ENCODE measurements at places on chromosomes 13 and 19.
A peak's percentile ranks its signal among the peaks of the same experiment; 100 is the strongest.

GRCh38 chr19:51012661-51013190 is 6.8 kb downstream of the KLK10 start:
- DNase-seq: no peak

DNA sequence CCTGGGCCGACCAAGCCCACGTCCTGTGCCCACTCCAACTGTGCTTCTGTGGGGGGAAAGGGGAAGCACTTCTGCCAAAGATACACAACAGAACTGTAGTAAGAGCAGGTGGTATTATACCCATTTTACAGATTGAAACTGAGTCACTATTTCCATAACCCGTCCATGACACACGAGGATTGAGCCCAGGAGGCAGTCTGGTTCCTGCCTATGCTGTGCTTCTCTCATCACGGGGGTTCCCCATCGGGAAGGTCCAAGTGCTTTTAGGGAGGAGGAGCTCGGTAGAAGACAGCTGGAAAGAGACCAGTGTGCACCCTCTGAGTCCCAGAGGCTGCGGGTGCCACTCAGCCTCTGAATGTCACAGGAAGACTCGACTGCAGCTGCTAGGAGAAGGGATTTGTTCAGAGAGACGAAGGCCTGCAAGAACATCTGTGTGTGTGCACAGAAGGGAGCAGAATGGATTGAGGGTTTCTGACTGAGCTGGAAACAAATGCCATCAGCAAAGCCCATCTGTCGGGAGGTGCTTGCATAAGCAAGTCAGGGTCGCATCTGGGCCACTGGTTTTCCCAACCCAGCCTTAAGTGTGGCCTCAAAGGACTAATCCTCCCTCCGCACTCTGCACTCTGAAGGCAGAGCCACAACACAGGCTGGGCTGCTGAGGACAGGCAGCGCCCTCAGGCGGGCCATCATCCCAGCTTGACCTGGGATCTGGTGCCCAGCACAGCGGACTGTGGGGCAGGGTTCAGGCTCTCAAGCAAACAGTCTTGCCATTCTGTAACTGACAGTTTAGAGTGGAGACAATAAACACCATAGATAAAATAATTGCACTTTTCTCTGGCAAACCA is 150.0 kb downstream of the DPF1 start:
- no peak for DNase-seq

DNA sequence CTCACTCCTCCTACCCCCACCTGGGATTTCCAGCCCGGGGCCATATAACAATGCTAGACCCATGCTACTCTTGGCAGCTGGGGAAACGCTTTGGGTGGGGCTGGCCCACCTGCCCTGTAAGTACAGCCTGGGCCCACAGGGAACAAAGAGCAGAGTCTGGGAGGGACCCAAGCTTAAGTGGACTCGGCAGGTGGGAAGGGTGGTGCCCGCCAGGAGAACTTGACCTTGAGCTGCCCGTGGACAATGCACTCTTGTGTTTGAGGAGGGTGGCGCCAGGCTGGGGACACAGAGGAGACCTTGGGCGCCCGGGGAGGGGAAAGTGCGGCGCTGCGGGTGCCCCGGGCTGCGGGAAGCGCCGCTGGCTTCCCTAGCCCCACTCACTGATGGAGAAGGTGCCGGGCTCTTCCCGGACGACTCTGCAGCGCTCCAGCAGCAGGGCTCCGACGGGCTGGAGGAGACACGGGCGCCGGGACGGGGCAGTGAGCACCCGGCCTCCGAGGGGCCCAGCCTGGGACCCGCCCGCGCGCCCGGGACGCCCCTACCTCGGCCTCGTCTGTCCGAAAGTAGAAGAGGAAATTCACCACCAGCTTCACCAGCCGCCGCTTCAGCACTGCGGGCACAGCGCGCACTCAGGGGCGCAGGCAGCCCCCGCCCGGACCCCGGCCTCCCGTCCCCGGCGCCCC is 607 bp downstream of the PLEKHJ1 start:
- peak; percentile 49 for DNase-seq

- no peak for DNase-seq
Measured at GRCh38 chr19:41269055-41269454, 4.9 kb downstream of the HNRNPUL1 start.

DNA sequence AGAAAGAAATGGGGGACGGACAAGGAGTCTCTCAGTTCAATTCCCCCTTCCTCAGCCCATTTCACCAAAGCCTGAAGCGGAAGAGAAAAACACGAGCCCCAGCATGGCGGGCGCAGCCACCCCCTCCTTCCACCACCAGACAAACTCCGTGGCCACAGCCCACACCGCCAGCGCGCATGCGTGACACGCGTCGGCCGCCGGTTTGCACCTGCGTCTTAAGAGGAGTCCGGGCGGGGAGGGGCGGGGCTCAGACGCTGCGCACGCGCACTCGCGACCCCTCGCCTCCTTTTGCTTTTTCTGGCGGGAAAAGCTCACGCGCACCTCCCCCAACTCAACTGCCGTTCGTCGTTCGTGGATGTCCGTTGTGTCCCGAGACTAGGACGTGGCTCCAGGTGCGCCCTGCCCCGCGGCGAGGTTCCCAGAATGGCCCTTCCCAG is at the start of gene KASH5:
TSS of gene KASH5 (plus strand) at position 314 of the 437 bp plus-strand sequence. CDS start 2,635 bp downstream, outside the sequence.
- no peak for DNase-seq

DNA sequence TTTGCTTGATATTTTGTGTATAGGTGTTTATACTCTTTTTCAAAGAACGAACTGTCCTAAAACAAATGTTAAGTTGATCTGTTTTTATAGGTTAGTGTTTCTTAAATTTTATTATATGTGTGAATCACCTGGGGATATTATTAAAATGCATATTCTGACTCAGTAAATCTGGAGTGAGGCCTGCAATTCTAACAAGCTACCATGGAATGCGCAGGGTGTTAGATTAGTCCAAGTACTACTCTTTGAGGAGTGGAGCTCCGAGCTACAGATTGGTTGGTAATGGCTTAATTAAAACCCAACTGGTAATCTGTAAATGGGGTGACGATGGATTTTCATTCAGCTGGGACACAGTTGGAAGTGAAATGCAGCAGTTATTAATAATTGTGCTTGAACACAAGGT is 214.1 kb upstream of the UFM1 start:
- DNase-seq: no peak

DNA sequence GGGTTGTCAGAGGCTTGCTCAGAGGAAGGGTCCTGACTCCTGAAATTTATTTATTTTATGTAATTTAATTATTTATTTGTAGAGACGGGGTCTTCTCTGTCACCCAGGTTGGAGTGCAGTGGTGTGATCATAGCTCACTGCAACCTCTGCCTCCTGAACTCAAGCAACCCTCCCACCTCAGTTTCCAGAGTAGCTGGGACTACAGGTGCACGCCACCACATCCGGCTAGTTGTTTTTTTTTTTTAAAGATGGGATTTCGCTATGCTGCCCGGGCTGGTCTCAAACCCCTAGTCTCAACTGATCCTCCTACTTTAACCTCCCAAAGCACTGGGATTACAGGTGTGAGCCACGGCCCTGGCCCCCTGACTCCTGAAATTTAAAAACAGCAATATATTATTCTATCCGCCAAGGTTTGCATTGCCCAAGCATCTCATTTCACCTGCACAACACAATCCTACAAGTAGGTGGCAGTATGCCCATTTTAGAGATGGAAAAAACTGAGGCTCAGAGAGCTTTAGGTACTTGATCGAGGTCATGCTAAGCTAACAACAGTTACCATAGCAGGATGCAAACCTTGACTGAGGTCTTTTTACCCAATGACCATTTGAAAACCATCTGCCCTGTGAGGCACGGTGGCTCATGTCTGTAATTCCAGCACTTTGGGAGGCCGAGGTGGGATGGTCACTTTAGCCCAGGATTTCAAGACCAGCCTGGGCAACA is 18.1 kb downstream of the ARHGEF18 start:
- DNase-seq: peak; percentile 83

GRCh38 chr19:13929956-13930355 is 8.3 kb downstream of the PODNL1 start:
- no peak for DNase-seq

DNA sequence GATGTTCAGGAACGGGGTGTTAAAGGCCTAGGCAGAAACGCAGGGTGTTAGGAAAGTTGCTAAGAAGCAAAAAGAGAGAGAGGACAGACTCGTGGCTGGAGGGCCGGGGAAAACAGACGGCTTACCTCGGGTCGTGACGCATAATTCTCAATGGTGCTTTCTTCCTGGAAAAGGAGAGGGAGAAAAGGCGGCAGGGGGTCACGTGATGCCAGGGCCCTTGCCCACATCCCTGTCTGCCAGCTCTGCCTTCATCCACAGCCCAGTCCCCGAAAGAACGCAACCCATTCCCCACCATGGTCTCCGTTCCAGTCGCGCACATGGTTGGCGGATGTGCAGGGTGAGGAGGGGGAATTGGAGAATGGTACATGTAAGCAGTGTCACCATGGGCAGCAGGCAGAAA is 1.6 kb downstream of the KRTDAP start:
- DNase-seq: no peak
